ENCODE measurements at places on chromosomes 5 and 9.
A peak's percentile ranks its signal among the peaks of the same experiment; 100 is the strongest.

DNA sequence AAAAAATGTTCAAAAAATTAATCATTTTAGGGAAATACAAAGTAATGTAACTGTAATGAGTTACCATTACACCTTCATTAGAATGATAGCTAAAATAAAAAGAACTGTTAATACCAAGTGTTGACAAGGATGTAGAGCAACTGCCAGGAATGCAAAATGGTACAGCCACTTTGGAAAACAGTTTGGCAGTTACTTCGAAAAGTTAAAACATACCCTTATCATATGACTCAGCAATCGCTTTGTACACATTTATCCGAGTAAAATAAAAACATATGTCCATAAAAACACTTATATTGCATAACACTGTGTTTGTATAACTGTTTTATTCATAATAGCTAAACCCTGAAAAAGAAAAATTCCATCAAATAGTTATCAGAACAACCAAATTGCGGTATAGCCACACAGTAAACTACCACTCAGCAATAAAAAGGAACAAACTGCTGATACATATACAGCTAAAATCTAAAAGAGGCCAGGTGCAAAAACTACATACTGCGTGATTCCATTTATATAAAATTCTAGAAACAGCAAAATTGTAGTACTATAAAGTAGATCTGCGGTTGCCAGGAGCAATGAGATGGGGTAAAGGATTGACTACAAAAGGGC lies 61.7 kb downstream of the RFX3 start:
- DNase-seq: no peak

DNA sequence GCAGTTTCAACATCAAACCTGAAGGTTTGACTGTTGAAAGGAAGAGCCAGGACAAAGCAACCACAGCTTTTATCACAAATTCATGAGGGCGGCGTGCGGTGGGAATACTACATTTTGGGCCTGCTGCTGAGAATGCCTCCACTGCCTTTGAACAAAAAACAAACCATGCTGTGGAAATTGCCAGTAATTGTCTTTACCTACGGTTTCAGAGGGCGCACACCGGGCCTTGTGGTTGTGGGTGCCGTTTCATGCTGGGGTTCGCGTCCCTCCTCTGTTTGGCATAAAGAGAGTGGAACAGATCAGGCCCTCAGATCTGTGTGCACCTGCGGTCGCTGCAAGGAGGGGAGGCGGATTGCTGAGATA lies 27.6 kb upstream of the TCF7 start:
- DNase-seq: peak; percentile 90

GRCh38 chr9:70049236-70049635 lies 5.6 kb downstream of the MAMDC2 start:
- no peak for DNase-seq

- no peak for DNase-seq
These were observed 46.1 kb downstream of the PCDH1 start for GRCh38 chr5:141832131-141832530.

DNA sequence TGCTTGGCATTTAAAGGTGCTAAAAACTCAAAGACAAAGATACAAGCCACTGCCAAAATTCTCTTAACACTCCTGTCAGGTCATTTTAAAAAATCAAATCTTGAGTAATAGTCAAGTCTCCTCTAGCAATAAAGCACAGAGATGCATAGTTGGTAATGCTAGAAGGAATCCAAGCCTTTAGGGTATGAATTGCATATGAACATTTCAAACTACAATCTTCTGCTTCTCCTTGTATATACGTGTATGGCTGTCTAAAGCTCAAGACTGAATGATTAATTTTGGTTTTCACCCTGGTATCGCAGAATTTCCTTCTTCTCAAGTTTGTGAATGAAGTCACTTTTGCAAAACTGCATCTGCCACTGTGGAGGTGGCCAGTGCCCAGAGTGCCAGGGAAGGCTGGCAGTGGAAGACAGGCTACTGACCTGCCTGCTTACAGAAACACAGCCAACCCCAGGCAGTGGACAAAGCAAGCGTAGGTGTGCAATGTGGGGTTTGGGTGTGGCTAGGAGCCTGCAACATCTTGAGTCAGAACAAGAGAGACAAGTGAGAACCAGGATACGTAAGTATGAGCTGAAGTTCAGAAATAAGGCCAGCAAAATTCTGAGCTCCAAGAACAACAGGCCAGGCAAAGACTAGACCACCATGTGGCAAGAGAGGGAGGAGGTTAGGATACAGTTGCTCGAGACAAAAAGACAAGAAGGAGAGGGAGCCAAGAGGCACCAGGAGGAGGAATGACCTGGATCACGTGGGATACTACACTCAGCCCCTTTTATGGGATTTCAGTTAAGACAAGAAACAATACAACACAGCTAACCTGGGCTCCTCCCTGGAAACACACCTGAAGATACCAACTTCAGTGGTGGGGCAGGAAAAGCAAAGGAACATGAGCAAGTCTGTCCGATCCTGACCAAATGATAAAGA lies 22.6 kb downstream of the MYO10 start:
- DNase-seq: no peak

DNA sequence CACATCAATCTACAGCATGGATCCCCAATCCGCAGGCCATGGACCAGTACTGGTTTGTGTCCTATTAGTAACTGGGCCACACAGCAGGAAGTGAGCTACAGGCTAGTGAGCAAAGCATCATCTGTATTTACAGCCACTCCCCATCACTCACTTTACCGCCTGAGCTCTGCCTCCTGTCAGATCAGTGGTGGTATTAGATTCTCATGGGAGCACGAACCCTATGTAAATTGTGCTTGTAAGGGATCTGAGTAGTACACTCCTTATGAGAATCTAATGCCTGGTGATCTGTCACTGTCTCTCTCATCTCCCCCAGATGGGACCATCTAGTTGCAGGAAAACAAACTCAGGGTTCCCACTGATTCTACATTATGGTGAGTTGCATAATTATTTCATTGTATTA lies 212.7 kb upstream of the FAM174A start:
- no peak for DNase-seq

DNA sequence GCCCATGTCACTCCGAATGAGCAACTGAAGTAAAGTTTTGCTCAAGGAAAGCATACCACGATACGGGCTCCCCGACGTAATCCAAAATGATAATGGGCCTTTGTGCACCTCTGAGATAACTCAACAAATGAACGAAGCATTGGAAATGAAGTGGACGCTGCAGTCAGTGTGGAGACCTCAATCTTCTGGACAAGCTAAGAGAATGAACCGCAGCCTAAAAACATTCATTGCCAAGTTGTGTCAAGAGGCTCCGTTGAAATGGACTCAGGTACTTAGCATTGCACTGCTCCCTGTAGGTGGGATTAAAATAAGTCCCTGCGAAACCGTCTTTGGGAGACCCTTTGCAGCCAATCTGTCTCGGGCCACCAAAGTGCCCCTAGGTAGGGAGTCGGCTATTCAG lies 3.9 kb upstream of the LCN9 start:
- DNase-seq: no peak

- no peak for DNase-seq
These were observed 273.9 kb upstream of the IRX2 start for GRCh38 chr5:3025392-3025791.

GRCh38 chr5:157857816-157858526 lies 974 bp downstream of the CLINT1 start:
- no peak for DNase-seq

GRCh38 chr5:79456890-79457583 lies 56.9 kb downstream of the HOMER1 start:
- no peak for DNase-seq

GRCh38 chr9:37801959-37802711 lies 1.5 kb downstream of the DCAF10 start:
- DNase-seq: no peak

GRCh38 chr5:102617191-102618187 lies 118.7 kb upstream of the SLCO6A1 start:
- no peak for DNase-seq

GRCh38 chr5:15790446-15791018 lies 290.6 kb downstream of the FBXL7 start:
- no peak for DNase-seq

DNA sequence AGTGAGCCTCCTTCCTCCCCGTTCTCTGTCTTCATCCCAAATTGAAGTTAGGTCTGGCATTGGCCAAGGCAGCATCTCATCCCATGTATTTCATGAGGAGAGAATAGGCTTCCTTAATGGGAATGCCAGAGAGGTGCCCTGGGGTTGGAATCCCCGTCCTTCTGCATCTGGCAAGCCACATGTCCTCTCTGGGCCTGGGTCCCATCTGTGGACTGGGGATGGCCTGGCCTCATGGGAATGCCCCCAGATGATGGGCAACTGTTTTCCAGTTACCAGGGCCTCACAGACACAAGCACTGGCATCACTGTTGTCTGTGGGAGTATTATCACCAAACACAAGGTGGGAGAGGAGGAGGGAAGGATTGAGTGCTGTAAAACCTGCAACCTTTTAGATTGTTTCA lies 153.9 kb downstream of the FSTL4 start:
- no peak for DNase-seq

GRCh38 chr5:8840237-8840636 lies 705.6 kb downstream of the SEMA5A start:
- no peak for DNase-seq

GRCh38 chr5:14156290-14156649 lies 13.1 kb downstream of the TRIO start:
- no peak for DNase-seq

GRCh38 chr5:181186986-181187499 lies 18.0 kb downstream of the TRIM7 start:
- DNase-seq: no peak

DNA sequence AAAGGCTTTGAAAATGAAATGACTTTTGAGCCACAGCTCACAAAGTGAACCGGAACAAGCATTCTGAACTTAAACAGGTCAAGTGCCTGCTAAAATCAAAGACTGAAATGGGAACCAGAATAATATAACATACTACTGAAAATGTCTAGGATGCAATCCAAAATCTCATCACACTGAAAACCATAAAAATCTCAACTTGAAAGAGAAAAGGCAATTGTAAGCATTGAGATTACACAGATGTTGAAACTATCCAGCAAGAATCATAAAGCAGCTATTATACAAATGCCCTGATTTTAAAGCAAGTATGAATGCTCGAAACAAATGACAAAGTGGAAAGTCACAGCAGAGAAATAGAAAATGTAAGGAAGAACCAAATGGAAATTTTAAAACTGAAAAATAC lies 211.5 kb upstream of the GAS1 start:
- no peak for DNase-seq

- DNase-seq: peak; percentile 11
These were observed 1.1 kb downstream of the LURAP1L start for GRCh38 chr9:12775679-12776512.

GRCh38 chr9:83299094-83299493 lies 236.2 kb upstream of the RASEF start:
- DNase-seq: no peak

DNA sequence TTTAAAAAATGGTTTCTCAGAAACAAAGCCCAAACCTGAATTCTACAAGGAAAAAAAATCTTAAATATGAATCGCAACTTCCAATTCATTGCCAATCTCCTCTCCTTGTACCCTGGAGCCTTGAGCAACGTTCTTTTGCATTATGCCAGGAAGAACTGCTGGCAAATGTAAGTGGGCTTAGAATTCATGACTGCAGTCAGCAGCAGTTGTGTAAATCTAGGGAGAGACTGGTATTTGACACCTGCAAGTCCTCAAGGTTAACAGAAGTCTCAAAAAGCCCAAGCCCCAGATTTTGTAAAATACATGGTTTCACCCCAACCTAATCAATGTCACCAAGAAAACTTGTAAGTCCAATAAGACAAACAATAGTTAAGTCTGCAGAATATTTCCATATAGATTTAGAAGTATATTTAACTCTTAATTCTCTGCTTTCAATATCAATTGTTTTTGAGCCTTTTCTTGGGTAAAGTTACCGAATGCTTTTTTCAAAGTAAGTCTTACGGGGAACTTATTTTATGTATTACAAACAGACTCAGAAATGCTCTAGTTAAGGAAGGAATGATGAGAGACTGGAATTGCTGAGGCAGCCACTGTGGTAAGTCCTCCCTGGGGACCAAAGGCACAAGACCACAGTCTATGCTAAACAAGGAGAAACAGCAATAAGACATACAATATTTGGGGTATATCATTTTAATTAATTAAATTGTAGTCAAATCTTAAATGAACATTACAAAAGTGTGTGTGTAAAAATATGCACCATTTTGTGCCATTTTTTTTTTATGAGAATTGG lies 31.3 kb downstream of the ELL2 start:
- DNase-seq: no peak

GRCh38 chr9:130701059-130702022 lies 7.8 kb downstream of the EXOSC2 start:
- peak; percentile 87 for DNase-seq

DNA sequence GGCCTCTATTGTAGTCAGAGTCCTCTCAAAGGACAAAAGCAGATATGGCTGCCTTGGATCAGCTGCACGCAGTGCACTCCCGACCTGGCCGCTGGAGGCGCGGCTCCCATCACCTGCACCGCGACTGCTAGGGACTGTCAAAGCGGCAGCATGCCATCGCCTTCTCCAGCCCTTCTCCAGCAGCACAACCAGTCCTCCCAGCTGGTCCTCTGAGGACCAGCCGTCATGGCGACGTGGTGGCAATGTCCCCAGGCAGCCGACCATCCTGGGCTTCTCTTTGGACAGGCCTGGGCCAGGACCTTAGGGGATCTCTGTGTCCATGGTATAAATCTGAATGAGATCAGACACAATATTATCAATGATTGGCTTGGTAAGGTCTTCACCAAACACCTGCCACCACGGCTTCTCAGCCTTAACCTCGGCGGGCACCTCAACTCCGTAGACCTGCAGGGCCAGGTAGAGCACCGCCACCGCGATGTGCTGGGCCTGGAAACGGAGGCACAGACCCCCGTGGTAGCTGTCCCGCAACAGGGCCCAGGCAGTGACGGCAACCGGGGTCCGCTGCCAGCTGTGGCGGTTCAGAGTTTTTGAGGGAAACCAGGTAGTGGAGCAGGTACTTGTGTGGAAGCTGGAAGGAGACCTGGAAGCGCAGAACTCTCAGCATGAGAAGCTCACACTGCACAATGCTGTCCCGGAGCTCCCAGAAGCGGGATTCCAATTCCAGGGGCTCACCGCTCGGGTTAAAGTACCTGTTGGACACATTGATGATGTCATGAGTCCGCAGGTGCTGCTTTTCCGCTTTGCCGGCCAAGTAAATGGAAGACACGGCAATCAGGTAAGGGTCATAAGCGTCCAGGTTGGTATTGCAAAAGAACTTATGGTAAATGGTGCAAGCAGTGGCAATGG lies 8.5 kb downstream of the DUSP1 start:
- DNase-seq: no peak

GRCh38 chr5:93580927-93581445 lies at the start of gene NR2F1-AS1:
Gene NR2F1-AS1, minus strand, starts transcription at chr5:93581219.
- no peak for DNase-seq

DNA sequence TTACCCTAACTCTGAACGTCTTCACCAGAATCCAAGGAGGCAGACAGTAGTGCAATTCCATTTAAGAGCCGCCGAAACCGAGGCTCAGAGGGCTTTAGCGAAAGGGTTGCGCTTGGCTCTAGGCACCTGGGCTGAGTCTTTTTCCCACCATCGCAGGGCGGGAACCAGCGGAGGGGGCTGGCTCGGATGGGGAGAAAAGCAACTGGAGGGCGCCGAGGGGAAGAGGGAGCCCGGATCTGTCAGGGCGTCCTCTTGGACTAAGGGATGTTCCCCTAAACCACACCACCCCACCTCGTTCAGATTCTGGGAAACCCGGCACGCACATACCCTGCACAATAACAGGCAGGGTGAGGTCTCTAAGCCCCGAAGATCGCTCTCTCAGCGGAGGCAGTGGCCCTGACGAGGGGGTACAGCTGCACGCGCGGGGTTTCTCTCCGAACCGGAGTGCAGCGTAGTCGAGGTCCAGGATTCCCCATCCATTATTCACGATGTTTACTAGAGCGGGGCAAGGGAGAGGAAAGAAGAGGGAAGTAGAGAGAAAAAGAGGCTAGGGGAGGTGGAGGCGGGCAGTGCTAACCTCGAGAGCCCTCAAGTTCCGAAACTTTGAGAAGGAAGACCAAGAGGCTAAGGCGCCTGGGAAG lies 1.3 kb upstream of the POU4F3 start:
- no peak for DNase-seq

All from activated CD4-positive, alpha-beta T cell treated with anti-CD3 and anti-CD28 coated beads for 36 hours (primary cell).